Stimulated activated CD4-positive, alpha-beta T cell treated with anti-CD3 and anti-CD28 coated beads, Interleukin-4, amount 100 ng/mL, for 4 hours (primary cell): ENCODE measurements at places on chromosomes 16 and 17.
A peak's percentile ranks its signal among the peaks of the same experiment; 100 is the strongest.

- DNase-seq, result no peak
Measured at GRCh38 chr17:63996430-63997182, 1.5 kb upstream of the PRR29 start.

GRCh38 chr16:57815987-57816745, 13.9 kb upstream of the KIFC3 start:
- peak; percentile 9 for DNase-seq

DNA sequence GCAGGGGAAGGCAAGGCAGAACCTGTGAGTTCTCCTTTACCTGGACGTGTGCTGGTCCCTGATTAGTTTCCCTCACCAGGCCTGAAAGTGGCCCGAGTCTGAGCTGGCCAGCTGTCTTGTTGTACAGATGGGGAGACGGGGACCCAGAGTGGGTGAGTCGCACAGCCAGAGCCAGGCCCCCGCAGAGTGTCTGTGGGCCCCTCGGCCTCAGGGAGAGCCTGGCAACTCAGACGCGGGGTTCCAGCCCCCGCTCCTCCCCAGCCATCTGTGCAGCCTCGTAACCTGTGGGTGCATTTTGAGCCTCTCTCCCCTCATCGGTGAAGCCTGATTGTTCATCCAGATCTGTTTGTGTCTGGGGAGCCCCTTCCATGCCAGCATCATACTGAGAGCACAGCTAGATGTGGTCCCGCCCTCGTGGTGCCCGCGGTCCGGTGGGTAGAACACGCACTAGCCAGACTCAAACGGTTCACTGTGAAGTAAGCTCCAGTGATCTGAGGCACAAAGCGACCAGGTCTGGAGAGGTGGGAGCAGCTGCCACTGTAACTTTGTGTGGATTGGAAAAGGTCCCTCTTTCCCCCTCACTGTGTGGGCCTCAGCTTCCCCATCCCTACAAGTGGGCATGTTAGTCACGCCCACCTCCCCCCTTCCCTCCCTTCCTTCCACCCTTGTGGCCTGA, 6.0 kb upstream of the NDRG4 start:
- DNase-seq, result no peak

DNA sequence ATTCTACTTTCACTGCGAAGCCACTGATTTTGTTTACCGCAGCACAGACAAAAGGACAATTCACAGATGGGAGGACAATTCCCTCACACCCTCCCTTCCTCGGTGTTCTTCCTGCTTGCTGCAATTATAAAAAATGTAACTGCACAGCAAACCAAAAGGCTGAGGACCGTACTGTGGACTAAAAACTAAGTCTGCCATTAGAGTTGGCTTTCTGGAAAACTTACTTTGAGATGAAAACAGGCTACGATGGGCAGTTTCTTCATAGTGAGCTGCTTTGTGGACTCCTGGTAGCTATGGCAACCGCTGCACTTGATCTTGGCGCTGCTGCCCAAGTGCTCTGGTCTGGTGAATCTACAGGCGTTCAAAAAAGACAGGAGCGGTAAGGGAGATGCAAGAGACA, 35.2 kb downstream of the USP22 start:
- DNase-seq, result no peak

DNA sequence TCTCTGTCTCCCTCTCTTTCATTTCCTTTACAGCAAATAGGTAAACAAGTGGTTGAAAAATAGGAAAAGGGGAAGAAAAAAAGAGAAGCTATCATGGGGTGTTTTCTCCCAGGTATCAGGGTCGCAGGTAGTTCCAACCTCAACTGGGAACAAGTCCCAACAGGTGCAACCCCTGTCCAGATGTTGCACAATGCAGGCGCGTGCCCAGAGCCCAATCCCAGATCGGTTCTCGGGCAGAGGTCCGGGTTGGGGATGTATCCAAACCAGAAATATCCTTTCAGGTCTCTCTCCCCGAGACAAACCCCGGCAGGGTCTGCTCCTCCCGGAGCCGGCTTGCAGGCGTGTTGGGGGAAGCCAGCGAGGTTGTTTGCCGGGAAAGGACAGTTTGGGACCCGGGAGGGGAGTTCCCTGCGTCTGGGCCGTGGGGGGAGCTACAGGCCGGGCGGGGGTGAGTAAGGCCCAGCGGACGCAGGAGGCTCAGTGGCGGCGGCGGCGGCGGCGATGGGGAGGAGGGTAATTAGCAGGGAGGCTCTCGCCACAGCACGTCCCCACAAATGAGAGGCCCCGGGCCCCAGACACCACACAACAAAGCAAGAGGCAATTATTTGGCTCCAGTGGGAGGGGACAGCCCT, 21.2 kb upstream of the SP6 start:
- DNase-seq, result no peak

DNA sequence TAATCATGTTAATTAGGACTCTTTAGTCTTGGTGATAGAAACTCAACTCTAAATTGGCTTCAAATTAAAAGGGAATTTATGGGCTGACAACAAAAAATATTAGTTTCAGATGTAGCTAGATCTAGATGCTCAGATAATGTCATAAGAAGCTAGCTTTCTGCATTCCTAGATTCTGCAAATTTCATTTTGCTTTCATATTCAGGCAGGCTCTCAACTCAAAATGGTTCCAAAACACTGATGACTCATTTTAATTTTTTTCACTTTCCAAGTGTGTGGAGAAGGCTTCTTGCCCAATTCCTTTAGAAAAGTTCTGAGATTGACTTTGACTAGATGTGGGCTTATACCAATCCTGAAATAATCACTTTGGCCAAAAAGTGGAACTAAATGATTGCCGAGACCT, 236.7 kb upstream of the GOT2 start:
- DNase-seq, result no peak

- no peak for DNase-seq
Measured at GRCh38 chr16:2198283-2198682, 1.9 kb upstream of the CASKIN1 start.

GRCh38 chr17:8105957-8106398, 12.3 kb downstream of the ALOXE3 start:
- no peak for DNase-seq

GRCh38 chr17:19747829-19748806, at the start of gene ALDH3A1:
ALDH3A1 (minus strand) TSS chr17:19748298; CDS start chr17:19745129, 3,169 bp downstream.
- no peak for DNase-seq

- DNase-seq, result peak; percentile 29
Measured at GRCh38 chr17:2087597-2088211, 32.8 kb downstream of the HIC1 start.

DNA sequence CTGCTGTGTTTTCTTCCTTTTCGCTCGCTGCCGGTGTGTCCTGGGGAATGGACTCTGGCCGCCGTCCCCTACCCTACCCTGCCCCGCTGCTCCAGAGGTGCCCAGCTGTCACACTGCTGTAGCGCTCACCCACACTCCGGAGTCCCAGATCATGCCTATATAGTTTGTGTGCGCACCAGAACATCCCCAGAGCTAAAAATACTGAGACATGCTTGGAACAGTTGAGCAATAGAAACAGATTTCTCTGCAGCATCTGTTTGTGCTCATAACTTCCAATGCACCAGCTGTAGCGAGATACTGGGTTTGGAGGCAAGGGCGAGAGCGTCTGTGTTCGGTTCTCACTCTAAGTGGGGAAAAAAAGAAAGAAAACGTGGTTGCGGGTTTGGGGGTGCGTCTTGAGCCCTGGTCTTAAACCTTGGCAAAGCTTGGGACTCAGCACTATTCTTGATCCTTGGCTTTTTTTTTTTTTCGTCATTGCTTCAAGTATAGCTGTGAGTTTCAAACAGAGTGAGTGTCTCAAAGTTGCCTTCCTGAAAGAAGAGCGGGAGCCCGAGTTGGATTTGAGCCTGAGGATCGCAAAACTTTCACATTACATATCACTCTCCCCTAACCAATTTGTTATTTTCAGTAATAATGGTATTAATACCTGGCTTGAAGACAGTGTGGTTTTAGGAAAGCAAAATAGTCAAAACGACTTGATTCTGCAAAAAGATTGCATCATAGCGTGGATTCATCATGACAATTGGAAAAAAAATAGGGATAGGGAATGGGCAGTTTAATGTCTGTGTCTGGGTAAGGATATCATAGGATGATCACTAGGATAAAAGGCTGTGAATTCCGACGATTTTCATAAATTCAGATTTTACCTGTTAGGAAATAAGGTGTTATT, 621 bp downstream of the KCNJ2 start:
- DNase-seq, result no peak

GRCh38 chr17:65895969-65896368, 296.0 kb downstream of the CEP112 start:
- no peak for DNase-seq

GRCh38 chr17:17987901-17988300, 15.2 kb downstream of the DRC3 start:
- no peak for DNase-seq

DNA sequence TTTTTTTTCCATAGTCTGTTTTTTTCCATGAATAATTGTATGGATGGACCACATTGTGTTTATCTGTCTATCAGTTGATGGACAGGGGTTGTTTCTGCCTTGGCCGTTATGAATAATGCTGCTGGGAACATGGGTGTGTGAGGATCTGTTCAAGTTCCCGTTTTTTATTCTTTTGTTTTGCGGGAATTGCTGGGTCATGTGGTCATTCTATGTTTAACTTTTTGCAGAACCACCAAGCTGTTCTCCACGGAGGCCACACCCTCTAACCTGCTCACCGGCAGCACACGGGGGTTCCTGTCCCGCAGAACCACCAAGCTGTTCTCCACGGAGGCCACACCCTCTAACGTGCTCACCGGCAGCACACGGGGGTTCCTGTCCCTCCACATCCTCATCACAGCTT, 5.9 kb upstream of the MSLN start:
- DNase-seq, result no peak

GRCh38 chr16:22397464-22397863, 23.0 kb upstream of the CDR2 start:
- DNase-seq, result no peak

GRCh38 chr17:75450270-75450669, 6.2 kb upstream of the TMEM94 start:
- no peak for DNase-seq

- no peak for DNase-seq
Measured at GRCh38 chr17:36993227-36993626, 44.5 kb downstream of the AATF start.

DNA sequence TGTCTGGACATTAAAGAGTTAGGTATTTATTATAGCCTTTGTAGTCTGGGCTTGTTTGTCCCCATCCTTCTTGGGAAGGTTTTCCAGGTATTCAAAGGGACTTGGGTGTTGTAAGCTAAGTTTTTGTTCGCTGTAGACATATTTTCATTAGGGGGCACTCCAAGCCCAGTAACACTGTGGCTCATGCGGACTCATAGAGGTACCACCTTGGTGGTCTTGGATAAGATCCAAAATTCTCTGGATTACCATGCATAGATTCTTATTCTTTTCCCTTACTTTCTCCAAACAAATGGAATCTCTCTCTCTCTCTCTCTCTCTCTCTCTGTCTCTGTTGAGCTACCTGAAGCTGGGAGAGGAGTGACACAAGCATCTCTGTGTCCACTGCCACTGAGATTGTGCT, 48.9 kb downstream of the ERCC4 start:
- no peak for DNase-seq

GRCh38 chr16:80875616-80876015, 71.2 kb upstream of the CDYL2 start:
- DNase-seq, result no peak

GRCh38 chr17:74245871-74246270, 28.2 kb upstream of the DNAI2 start:
- no peak for DNase-seq

- no peak for DNase-seq
Measured at GRCh38 chr17:33924104-33924503, 331.0 kb upstream of the CCL2 start.

DNA sequence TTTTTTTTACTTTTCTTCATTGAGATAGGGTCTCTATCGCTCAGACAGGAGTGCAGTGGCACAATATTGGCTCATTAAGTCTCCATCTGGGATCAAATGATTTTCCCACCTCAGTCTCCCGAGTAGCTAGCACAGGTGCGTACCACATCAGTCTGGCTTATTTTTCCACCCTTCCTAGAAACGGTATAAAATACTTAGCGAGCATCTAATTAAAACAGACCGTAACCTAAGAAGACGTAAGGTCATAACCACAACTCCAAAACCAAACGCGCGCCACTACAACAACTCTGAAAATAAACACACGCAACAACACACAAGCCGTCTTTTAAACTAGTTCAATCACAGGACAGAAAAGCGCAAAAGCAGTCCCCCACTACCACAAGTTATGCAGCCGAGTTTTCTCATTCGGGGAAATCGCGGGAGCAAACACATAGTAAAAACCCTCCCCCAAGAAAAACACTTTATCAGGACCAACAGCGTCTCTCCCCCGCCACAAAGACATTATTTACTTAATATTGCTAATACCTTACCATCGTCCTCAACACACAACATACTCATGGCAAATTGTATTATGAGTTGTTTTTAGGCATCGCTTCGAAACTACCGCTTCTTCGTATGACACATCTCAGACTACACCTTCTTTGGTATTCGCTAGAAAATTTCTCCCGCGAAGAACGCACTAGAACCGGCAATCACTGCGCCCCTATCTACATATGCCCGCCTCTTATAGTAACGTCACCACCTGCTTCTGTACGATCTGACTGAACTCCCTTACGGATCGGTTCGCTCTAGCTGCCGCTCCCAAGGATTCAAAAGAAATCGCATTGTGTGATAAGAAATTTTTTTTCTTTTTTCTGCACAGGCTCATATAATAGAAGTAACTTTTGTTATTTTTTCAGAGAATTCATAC, 32.8 kb downstream of the TEX14 start:
- DNase-seq, result peak; percentile 54

DNA sequence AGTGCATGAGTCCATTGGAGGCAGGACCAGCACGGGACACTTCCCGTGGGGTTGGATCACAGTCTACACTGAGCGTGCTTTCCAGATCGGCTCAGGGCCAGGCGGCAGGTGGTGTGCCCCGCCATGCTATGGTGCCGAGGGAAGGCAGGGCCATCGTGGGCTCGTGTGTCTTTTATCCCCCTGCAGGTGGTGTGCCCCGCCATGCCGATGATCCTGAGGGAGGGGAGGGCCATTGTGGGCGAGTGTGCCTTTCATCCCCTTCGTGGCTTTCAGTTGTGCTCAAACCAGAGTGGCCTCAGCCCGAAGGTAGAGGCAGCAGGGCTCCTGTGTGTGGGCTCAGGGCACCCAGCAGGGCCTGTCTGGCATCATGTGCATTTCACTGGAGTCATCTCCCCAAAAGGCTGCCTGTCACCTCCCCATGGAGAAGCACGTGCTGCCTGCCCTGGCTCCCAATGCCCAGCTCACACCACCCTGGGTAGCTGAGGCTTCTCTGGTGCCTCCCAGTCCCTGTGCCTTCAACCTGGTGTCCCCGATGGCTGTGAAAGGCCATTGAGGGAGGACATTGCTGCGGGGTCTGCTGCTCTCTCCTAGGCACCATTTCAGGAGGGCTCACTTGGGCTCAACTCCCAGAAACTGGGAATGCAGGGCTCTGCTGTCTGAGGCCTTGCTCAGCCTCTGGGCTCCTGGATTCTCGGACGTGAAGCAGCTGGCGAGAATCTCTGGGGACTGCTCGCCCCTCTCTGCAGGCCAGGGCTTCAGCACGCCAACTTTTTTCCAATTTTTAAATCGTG, 207.6 kb downstream of the NPIPB11 start:
- no peak for DNase-seq
